Skeletal muscle cell (primary cell): ENCODE measurements at places on chromosomes 5 and 9.

DNA sequence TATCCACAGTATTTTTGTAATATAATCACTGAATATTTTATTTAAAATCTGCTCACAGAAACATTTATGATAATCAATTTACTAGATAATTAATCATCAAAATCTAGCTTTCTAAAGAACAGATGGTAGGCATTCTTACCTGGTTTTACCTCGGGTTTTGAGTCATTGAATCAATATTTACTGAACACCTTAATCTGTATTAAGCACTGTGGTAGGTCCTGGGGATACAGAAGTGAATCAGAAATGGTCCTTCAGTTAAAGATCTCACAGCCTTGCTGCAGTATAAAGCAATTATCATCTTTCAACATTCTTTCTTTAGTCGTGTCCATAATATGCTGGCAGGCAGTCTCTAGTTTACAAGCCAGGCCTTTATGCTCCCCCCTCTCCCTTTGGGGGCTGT lies 2.0 kb upstream of the MEIKIN start:
- DNase-seq: no peak

- DNase-seq: no peak
Observed at GRCh38 chr5:56482363-56482762, 249.2 kb upstream of the ANKRD55 start.

GRCh38 chr5:59276325-59276675 lies 617.2 kb downstream of the PDE4D start:
- no peak for DNase-seq

GRCh38 chr5:67301285-67301903 lies 104.8 kb upstream of the CD180 start:
- peak; percentile 97 for DNase-seq

DNA sequence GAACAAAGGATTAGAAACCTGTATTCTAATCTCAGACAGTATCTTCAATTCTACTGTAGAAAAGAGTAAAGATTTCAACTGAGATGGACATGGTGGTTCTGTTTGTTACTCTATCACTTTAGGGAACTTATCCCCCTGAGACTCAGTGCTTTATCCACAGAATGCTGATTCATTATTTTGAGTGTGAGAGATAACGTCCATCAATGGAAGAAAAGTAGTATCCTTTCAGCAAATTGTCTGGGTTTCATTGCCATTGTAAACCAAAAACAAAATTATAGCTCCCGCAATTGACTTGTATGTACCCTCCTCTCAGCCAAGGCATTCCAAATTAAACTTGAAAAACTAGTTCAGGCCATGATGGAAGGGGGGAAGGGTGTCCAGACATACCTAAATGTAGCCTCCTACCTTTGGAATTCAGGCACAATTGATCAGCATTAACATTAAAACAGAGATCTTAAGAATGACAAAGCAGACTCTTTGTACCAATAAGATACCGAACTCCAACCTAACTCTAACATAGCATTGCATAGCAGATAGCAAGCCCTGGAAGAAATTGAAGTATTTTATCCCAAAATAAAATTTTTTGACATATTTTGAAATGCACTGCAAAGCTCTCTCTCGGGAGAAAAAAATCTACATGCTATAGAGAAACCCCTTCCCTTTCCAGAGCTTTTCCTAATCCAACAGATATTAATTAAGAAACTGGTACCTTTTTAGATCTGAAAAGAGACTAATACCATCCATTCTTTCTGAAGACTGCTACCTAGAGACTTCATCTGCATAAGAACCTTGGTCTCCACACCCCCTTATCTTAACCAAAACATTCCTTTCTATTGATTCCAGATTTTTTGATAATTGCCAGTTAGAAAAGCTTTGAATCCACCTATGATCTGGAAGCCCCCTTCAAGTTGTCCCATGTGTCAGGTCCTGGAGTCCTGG lies 1055.7 kb downstream of the PTPRD start:
- no peak for DNase-seq

- peak; percentile 8 for DNase-seq
Observed at GRCh38 chr5:39570403-39571027, 145.7 kb upstream of the DAB2 start.

GRCh38 chr9:95715868-95716435 lies 159.5 kb upstream of the ERCC6L2 start:
- DNase-seq: no peak

DNA sequence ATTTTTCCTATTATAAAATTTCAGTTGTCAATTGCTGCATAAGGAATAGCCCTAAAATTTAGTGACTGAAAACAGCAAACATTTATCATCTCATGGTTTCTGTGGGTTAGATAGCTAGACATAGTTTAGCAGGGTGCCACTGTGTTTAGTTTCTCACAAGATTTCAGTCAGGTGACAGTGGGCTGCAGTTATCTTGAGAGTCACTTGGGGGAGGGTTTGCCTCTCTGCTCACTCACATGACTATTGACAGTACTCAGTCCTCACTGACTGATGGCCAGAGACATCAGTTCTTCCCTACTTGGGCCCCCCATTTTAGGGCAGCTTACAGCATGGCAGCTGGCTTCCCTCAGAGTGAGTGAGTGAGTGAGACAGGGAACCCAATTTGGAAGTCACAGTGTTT lies 42.0 kb downstream of the PBX3 start:
- no peak for DNase-seq

DNA sequence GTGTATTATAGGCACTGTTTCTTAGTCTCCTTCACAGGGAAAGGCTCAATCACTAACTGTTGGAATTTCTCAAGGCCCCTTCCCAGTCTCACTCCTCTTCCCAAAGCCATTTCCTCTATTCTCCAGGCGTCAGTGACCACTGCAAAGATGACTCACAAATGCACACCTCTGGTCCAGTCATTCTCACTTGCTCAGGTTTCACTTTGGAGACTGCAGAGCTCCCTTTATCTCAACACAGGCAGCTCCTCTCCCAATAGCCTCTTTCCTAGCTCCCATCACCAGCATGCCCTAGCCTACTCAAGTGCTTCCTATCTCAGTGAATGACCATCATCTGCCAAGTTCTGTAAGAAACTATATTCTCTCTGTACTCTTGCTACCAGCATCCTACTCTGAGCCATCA lies 323.6 kb downstream of the NTRK2 start:
- no peak for DNase-seq

DNA sequence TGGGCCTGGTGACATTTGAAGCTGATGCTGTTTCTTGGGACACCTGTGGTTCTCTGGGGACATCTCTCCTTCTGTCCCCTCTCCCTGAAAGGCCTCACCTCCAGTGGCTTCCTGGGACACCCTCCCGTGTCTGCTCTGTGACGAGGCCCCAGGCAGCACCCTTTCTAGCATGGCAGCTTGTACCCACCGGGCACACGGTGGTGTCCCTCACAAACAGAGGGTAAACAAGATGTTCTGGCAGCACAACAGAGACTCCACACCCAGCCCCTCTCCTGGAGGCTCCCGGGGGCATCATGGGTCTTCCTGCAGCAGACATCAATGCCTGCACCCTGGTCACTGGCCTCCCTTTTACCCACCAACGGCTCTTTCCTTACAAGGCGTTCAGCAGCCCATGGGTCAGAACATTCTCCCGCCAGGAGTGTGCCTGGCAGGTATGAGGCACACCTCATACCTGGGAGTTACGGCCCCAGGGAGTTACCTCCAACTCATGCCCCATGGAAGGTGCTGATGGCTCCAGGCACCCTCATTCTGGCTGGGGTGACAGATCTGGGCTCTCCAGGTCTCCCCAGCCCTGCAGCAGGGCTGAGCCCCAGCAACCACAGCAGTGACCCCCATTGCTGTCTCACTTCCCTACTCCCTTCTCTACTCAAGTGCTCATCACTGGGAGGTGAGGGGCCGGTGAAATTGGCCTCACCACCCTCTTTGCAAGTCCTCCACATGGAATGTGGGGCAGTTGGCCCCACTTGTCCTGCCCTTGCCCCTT lies 51.1 kb downstream of the BARX1 start:
- no peak for DNase-seq

DNA sequence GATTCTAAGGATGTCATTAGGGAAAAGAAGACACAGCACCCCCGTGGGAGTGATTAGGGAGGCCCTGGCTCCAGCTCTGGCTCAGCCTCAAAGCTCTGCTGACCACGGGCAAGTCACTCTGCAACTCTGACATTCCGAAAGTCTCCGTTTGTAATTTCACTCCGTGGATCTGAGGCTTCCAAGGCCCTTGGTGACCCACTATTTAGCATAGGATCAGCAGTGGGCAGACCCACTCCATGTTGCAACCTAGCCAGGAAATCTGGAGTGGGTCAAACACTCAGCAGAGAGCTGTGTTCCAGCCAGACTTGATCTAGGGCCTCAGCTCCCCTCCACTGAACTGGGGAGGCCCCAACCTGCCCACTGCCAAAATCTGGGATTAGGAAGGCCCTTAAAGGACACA lies 11.8 kb downstream of the PHF19 start:
- DNase-seq: no peak

- peak; percentile 26 for DNase-seq
Observed at GRCh38 chr5:124402144-124402581, 344.3 kb downstream of the ZNF608 start.

DNA sequence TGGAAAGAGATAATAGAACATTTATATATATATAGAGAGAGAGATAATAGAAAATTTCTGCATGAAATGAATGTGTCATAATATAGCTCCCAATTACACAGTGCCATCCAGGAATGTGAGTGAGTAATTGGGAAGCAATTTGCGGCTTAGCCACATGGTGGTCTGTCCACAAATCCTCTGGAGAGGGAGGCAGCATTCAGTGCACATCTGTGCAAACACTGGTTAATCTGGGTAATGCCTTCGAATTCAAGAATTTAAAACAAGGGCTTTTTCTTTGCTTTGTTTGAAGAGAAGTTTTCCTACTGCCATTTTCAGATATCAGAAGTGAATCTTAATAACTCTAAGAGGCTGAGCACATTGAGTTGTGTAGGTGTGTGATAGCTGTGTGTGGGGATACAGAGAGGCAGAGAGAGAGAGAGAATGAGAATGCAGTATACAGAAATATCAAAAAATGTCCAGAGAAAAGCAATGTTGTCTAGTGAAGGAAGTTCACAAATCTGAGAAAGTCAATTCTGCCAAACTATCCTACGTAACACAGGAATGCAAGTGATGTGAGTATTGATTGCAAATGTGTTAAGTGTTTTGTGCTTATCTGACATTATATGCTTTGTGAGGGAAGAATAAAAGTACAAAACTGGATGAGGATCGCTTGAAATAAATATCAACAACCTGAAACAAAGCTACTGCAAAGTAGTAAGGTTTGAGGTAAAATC lies 134.6 kb downstream of the EDIL3 start:
- peak; percentile 65 for DNase-seq

DNA sequence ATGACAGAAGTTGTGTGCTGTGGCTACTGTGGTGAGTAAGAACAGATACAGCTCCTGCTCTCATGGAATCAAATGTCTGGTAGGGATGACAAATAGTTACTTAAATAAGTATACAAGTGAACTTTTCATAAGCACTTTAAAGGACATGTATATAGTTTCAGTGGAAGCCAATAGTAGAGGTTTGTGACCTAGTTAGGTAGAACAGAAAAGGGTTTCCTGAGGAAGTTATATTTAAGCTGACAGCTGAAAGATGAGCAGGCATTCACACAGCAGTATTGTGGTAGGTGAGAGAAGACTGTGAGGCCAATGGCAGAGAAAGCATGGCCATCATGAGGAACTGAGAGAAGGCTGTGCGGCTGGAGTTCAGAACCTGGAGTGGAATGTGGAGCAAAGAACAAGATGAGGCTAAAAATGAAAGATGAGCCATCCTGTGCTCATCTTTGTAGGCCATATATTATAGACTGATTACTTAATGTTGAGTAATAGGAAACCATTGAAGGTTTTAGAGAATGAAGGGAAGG lies 15.4 kb downstream of the FAM174A start:
- no peak for DNase-seq

DNA sequence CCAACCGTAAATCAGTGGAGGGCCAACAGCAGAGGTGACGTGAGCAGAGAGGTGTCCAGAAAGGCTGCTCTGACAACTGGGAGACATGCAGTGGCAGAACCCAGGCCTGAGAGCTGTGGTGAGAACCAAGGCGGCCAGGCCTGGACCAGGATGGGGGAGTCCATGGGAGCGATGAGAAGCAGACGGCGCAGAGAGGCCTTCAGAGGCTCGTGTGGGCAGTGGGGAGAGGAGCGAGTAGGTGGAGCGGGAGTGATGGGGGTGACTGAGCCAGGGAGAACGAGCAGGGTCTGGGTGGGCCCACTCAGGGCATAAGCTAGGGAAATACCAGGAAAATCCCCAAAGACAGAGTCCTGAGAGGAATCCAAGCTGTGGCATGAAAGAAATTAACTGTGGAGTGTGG lies 7.9 kb upstream of the IL3 start:
- no peak for DNase-seq

DNA sequence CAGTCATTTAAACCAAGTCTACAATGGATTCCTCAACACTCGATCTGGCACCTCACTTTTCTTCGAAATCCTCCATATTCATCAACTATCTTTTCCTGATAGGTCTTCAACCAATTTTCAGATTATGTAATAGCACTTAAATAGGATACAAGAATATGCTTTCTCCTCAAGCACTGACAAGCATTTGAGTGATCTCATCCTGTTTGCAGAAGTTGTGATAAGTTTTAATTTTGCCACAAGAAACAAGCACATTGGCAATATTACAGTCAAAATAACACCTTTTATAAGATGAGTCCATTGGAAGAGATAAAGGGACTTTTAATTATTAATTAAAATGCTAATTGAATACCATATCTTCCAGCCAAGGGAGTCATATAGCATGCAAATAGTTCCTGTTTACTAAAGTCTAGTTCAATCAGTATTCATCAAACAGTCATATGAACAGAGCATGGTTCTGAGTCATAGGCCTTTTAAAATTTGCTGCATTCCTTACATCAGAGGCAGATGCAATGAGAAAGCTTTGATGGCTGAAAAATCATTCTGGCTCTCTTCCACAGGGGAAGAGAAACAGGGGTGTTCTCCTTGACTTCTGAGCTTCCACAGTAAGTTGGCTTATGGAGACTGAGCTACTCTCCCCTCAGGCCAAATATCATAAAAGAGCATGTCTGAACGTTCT lies 32.7 kb upstream of the ZCCHC9 start:
- DNase-seq: peak; percentile 64

DNA sequence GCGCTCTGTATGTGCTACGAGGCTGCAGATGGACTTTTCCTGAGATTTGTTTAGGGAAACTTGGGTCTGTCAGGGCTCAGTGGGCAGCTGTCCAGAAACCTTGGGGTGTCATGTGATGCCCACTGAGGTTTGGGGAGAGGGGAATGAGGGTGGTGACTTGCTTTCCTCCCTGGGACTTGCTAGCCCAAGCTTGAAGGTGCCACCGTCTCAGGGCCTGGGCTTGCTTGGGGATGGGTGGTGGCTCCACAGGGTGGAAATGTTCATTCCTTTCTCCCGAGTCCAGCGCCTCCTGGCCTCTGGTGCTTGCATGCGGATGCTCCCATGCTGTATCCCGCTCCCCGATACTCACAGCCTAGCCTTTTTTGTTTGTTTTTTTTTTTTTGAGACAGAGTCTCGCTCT lies 33.3 kb downstream of the ZNF618 start:
- DNase-seq: no peak

DNA sequence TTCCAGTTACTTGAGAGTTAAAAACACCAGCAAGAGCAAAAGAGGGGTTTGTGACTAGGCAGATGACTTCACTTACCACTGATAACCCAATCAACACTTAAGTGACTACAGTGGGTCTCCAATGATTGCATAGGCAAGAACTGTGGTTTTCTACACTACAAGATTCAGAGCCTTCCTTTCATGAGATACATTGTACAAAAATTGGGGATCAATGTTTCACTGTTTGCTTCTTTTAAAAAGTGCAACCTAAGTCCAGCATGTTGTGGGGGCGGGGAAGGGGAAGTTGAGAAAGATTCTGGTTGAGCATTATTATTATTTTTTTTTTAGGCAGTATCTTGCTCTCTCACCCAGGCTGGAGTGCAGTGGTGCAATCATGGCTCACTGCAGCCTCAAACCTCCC lies 3.6 kb downstream of the IQGAP2 start:
- no peak for DNase-seq
